Caki2 (cell line): ENCODE measurements at places on chromosomes 3 and 15.

- DNase-seq, result no peak
These were observed 57.7 kb downstream of the ATP2B2 start for GRCh38 chr3:10447527-10448260.

DNA sequence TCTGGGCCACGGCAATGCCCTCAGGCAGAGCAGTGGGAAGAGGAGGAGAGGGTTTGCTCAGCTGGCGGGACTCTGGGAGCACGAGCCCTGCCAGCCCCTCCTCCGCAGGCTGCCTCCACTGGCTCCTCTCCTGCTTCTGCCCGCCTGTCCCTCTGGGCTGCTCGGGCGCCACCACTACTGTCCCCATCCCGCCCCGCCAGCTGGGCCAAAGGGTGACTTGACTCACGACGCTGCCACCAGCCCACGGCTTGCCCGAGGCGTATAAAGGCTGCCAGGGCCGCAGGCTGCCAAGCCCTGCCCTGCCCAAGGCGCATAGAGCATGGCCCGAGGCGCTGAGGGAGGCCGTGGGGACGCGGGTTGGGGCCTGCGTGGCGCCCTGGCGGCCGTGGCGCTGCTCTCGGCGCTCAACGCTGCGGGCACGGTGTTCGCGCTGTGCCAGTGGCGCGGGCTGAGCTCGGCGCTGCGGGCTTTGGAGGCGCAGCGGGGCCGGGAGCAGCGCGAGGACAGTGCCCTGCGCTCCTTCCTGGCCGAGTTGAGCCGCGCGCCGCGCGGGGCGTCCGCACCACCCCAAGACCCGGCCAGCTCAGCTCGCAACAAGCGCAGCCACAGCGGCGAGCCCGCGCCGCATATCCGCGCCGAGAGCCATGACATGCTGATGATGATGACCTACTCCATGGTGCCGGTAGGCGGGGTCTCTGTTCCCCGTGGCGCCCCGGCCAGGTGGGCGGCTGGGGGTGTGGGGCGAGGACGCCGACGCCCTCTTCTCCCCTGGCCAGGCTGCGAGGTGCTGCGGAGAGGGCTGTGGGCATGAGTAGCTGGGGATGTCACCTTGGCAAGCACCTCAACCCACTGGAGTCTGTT, at the start of gene GLDN:
Gene GLDN (plus strand): TSS at position 290 of the 861 bp plus-strand sequence. CDS start 30 bp downstream, at position 320.
- DNase-seq, result no peak

DNA sequence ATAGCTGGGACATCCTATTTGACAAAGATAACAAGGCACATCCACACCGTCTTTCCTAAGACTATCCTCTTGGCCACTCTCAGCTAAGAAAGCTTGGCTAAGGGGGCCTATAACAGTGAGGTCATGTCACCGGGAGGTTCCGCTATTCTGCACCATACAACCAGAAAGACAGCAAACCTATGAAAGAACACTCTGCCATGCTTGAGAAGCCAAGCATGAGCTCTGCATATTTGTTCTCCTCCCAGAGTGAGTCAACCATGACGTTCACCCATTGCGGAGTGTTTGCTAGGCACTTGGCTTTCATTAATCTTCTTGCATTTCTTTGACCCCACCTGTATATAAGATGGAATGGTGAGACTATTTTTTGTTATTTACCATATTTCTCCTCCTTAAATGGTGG, 141.2 kb downstream of the GMNC start:
- DNase-seq, result peak; percentile 89

DNA sequence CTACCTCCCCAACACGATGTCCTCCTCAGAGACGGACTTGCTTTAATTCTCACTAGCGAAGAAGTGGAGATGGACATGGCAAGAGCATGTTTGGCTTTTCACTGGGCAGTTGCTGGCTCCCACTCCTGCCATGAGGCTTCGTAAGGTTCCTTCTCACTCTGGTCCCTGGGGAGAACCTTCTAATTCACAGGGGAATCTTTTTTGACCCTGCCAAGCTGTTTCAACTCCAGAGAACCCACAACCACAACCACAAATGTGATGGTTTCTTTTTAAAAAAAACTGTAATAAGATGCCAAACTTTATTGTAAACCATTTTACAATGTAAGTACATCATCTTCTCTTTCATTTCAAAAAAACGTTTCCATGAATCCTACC, 1.6 kb upstream of the MUSTN1 start:
- no peak for DNase-seq

- peak; percentile 62 for DNase-seq
These were observed 562 bp downstream of the NEO1 start for GRCh38 chr15:73052653-73053397.

- DNase-seq, result no peak
These were observed 146.5 kb downstream of the XXYLT1 start for GRCh38 chr3:195124378-195124992.

DNA sequence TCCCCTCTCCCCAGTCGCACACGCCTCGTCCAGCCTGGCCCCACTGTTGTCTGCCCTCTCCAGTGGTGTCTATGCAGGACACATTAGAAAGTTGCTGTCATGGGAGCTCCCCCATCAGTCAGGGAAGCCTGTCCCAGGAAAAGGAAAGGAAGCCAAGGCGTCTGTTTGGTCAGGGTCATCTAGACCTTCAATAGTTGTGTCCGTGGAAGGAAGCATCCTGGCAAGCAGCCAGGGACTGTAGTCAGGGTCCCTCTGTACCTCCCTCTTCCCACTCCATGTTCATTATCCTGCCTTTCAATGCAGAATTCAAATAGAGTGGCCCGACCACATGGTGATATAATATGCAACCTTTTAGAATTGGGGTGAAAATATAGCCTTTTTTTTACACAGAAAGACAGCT, 60.7 kb upstream of the RAB6B start:
- DNase-seq, result no peak
